Activated T-cell treated with anti-CD3 and anti-CD28 coated beads for 4 hours (primary cell): ENCODE measurements at places on chromosomes 4 and X.

GRCh38 chr4:147015491-147015890 lies 69.8 kb upstream of the TTC29 start:
- no peak for DNase-seq

DNA sequence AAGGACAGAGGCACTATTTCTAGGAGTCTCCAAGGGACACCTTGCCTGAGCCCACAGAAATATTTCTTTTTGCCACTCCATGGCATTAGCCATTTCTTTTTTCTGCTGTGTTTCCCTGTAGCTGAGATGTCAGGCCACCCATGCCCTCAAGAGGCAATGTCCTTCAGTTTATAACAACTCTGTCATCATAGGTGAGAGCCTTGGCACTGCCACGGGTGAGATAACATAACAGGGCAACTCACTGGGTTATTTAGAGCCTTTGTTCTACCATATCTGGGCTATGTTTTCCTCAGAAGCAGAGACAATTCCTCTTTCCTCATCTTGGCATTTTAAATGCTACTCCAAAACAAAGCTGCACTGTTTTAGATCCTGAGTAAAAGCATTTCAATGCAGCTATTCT lies 99.9 kb upstream of the MAOA start:
- DNase-seq, result no peak

DNA sequence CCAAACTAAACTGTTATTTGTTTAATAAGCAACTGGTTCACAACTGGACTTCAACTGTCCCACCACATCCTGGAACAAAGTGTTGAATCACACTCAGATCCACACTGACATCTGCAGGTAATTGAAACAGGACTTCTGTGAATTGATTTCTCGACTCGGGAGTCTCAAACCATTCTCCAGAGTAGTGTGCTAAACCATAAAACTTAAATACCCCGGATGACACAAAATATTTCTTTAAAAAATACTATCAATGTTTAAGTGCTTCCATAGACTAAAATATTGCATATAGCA lies 95.4 kb upstream of the PLAC1 start:
- DNase-seq, result no peak

GRCh38 chr4:183789657-183790056 lies 115.5 kb upstream of the STOX2 start:
- no peak for DNase-seq

- DNase-seq, result peak; percentile 38
Measured at GRCh38 chrX:123859409-123859845, 426 bp upstream of the XIAP start.

GRCh38 chr4:113293674-113294073 lies 244.2 kb downstream of the ANK2 start:
- no peak for DNase-seq

- DNase-seq, result no peak
Measured at GRCh38 chr4:153509724-153510123, 43.6 kb downstream of the TMEM131L start.

GRCh38 chr4:185212581-185212980 lies 3.2 kb downstream of the SNX25 start:
- DNase-seq, result no peak

DNA sequence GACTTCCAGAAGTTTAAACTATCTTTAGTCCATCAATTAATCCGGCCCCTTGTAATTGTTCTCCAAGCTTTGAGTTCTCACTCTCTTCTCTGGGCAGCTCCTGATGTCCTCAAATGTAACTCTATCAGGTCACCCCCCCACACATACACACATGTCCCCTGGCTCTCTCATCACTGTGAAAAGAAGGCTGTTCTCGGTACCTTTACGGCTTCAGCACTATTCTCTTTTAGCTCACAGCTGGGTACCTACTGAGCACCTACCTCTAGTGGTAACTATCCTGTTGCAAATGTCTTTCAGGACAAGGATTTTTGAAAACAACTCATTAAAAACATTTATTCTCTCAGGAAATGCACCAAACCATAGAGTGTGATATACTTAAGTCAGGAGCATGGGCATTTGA lies 115.4 kb downstream of the IQCM start:
- DNase-seq, result no peak

GRCh38 chrX:134633832-134634231 lies 24.4 kb downstream of the PLAC1 start:
- DNase-seq, result no peak

DNA sequence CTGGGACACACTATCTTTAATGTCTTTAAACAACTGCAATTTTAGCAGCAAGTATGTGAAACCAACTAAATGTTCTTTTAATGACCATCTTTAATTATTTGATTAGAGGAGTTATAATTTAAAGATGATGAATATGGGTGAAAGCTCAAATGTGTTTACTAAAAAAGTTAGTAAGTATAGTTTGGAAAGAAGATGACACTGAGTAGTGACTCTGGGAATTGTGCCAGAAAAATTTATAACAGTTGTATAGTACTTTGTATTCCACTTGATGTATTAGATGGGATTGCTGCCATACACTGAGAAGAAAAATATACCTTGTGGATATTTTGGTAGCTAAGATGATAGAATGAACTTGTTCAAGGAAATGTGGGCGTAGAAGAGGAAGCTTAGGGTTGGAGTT lies 19.5 kb upstream of the PACRGL start:
- DNase-seq, result no peak

- no peak for DNase-seq
Measured at GRCh38 chrX:17417372-17417771, 42.4 kb downstream of the NHS start.

GRCh38 chrX:19678941-19679340 lies 163.6 kb upstream of the MAP3K15 start:
- no peak for DNase-seq

DNA sequence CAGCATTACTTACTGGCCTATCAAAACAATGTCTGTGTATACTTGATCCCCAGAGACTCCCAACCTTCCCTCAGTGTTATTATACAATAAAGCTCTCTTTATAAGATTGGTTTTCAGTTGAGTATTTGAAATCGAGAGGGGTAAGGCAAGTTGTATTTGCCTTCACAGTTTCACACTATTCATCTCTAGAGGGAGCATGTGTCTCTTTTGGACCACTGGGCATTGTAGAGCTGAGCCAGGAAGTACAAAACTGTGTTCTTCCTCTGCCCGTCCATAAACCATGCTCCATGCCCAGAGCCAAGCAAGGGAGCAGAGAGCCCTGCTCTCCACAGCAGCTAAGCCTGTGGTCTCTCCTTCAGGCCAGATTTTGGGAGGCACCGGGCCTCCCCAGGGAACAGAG lies 61.5 kb upstream of the HHIP start:
- DNase-seq, result no peak

GRCh38 chrX:133923548-133923947 lies 61.8 kb downstream of the GPC3 start:
- DNase-seq, result no peak

- no peak for DNase-seq
Measured at GRCh38 chr4:87855559-87855958, 22.8 kb downstream of the MEPE start.

- no peak for DNase-seq
Measured at GRCh38 chr4:41408859-41409593, 128.9 kb upstream of the LIMCH1 start.

GRCh38 chr4:6332042-6332668 lies 62.5 kb downstream of the WFS1 start:
- no peak for DNase-seq

DNA sequence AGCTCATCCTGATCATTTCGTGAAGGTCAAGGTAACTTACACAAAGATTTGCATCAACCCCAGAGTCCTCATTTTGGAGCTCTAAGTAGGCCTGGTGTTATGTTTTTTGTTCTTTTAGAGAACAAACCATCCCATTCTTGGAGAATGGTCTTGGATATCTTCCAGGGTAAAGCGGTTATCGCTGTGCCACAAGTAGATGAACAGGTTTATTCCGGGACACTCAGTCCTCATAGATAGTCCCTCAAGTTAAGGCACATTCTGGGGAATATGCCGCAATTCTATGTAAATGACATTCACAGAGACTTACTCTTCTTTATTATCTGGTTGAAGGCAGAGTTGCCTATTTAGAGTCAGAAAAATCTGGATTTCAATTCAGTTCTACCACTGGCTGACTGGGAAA lies 95.0 kb upstream of the FTHL17 start:
- DNase-seq, result no peak

DNA sequence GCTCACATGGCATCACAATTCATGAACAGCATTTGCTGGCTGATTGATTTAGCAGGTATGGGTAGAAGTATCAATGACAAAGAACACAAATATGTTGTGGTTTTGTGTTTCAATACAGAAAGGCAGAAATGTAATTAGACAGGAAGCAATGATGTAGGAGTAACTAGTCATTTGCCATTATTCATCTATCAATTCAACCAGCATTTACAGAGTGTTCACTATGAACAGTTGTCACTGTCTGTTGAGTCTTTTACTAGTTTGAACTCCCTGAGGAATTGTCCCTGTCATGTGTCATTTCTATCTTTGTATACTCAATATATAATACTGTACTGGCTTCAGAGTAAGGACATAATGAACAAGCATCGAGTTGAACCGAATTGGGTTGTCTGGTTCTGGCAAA lies 51.5 kb upstream of the ARHGAP24 start:
- DNase-seq, result no peak

DNA sequence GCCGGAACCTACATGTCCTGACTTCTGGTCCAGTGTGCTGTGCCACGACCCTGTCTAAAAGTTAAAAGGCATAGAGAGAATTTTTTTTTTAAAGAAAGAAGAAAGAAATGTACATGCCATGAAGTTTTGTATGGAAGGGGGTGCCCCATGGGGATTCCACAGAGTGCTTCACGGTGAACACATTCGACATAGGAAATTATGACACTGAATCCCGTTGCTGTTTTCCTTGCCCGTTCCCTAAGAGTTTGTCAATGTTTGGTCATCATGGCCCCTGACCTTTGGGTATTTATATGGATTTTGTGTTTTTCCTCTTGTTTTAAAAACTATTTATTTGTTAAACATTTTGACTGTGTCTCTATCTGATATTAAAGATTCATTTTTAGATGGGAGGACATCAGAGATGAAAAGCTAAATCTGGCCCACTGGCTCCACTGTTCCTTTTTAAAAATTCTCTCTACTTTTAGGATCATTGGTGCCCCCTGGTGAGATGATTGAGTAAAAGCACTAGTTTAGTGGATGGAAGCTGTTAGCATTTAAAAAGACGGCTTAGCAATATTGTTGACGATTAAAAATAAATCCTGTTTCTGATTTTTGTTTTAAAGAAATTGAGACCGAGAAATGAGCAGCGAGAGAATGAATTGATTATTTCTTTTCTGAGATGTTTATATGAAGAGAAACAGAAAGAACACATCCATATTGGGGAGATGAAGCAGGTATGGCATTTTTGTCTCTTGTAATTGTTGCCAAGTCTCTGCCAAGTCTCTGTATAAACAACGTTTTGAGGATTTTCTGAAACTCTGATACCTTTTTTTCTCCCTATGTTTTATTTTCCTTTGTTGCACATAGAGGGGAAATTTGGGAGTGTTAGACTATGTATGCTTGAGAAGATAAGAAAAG lies 75.0 kb downstream of the PTTG2 start:
- DNase-seq, result peak; percentile 36

DNA sequence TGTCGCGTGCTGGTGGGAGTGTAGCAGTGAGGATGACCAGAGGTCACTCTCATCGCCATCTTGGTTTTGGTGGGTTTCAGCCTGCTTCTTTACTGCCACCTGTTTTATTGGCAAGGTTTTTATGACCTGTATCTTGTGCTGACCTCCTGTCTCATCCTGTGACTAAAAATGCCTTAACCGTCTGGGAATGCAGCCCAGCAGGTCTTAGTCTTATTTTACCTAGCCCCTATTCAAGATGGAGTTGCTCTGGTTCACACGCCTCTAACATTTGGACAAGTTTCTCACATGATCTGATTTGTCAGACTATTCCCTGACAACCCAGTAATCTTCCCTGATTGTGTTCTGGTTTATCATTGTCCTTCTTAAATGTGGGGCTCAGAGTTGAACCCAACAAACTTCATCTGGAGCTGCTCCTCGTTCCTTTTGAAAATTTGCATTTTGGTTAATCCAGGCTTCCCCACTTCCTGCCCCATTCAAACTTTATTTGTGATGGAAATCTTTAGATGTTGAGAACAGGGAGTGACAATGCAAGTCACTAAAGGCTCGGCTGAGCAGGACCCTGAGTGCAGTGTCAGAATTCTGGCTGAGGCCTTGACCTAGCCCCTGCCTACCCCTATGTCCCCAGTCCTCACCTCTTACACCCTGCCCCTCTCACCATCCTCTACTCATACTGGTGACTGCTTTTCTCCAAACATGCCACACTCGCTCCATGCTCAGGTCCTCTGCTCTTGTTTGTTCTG lies 226.8 kb downstream of the STIM2 start:
- DNase-seq, result no peak

DNA sequence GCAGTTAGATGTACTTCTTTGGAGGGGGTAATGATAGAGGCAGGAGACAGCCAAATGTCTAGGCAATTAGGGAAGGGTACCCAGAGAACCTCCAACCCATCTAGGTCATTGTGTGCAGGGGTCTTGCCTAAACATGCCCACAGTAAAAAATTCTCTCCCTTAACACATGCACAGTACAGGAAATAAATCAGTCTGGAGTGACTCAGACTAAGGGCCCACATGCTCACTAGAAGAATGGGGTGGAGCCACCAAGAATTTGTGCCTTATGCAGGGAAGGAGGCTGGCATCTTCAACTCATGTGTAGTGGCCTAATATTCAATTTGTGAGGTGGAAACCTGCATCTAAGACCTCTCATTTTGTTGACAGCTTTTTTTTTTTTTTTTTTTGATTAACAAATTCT lies 945.3 kb upstream of the GRIA3 start:
- DNase-seq, result no peak

DNA sequence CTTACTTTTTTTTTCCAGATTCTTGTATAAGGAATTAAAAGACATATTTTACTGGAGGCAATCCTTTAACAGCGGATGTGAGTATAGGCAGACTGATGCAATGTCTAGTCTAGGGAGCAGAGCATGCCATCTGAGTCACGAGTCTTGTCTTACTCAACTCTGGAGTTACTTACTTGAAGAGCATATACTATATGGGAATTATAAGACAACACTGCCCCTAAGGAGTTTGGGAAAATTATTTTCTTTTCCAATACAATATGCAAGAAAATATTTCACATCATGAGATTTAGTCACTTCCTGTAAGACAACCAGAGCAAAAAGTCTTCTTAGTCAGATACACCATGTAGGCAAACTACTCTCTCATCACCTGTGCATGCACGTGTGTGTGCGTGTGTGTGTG lies 537.3 kb upstream of the FTHL17 start:
- DNase-seq, result no peak

DNA sequence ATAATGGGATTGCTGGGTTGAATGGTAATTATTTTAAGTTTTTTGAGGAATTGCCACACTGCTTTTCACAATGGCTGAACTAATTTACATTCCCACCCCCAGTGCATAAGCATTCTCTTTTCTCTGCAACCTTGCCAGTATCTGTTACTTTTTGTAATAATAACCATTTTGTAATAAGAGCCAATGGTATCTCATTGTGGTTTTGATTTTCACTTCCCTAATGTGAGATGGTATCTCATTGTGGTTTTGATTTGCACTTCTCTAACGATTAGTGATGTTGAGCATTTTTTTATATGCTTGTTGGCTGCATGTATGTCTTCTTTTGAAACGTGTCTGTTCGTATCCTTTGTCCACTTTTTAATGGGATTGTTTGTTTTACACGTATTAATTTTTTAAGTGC lies 213.1 kb upstream of the HDX start:
- DNase-seq, result no peak
